Stimulated activated CD8-positive, alpha-beta memory T cell treated with anti-CD3 and anti-CD28 coated beads, Interleukin-15, amount 100 ng/mL, for 1 hour (primary cell): ENCODE measurements at places on chromosomes 12 and 14.

- DNase-seq, result no peak
Measured at GRCh38 chr14:94893411-94894160, 123.7 kb upstream of the GSC start.

- DNase-seq, result no peak
Measured at GRCh38 chr12:100574187-100575074, 947 bp downstream of the GAS2L3 start.

DNA sequence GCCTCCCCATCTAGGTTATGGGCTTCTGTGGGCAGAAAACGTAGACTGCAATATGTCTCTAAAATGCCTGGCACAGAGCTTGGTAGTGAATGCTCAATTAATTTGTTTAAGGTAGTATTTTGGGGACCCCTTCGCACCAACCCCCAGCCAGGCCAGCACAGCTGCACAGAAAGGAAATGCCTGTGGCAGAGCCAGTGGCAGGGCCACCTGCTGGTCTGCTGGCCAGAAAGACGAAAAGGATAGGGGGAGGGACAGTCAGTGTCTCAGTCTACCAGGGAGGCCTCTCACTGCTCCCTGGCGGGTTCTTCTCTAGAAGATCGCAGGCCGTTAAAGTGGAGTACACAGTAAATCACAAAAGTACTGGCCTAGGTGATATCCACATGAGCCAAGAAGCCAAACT, 3.5 kb downstream of the RAB15 start:
- no peak for DNase-seq

DNA sequence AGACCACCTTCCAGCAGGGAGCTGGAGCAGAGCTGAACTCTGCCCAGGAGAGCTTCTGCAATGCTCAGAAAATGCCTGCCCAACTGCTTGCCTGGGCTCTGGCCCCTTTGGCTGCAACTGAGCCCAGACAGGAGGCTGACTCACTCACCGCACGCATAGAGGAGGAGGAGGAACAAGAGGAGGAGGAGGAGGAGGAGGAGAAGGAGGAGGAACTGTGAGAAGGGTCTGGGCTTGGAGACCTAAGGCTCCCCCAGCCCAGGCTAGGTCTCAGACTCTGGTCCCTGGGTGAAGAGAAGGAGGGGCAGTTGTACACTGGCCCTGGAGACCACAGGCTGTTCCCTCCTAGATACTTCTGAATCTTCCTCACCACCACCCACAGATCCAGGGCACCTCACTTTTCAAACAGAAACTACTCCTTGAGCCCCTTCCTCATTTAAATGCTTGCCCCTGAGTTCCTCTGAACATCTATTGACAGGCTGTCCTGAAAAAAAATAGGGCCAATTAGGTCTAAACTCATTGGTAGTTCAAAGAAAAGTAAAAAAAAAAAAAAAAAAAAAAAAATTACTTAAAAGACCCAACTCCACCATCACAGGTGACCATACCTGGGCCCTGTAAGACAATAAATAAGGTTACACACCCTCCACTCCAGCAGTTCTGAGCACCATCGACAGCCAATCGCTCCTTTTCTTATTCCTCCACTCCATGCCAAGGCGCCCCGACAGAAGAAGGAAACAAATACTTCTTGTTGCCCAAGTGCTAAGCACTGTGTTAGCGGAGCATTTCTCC, 674 bp downstream of the VDR start:
- DNase-seq, result no peak

- DNase-seq, result peak; percentile 40
Measured at GRCh38 chr12:54360717-54361456, 3.4 kb downstream of the GPR84 start.

DNA sequence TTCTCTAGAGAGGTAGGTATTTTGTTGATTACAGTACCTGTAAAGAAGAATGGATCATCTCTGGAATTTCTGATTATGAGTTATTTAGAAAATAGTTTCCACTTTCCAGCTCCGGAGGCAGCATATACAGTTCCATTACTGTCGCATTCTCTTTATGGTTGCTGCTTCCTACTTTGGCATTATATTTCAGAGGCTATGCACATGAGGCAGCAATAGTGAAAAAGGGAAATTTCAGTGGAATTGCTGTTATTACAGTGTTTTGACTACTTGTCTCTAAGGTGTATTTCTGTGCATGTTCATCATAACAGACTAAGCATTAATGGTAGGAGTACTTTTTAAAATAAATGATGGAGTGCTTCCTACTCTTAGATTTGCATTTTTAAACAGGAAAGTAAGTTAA, 10.2 kb downstream of the GNG2 start:
- DNase-seq, result no peak

- DNase-seq, result no peak
Measured at GRCh38 chr14:51730098-51730497, 78.4 kb downstream of the FRMD6 start.
